ENCODE measurements at places on chromosomes 5 and 9. TPM values are rescaled to one million over a fixed set of nuclear protein-coding genes. Genes with fewer than 3 reads are reported as not detected.

- peaks cover 78% of the 10 kb centered on the region for H3K27me3 ChIP-seq
- no peak for DNase-seq
- no peak overlapping the region for H3K27ac ChIP-seq
- H3K4me1 ChIP-seq, result no peaks in the 10 kb centered on the region
These were observed 11.9 kb downstream of the GRIN1 start for GRCh38 chr9:137150617-137151457.

GRCh38 chr5:149730620-149731331 lies 666 bp downstream of the PPARGC1B start:
- H3K4me1 ChIP-seq, result peaks cover 62% of the 10 kb centered on the region
- no peaks in the 10 kb centered on the region for H3K27me3 ChIP-seq
- H3K27ac ChIP-seq, result peak overlapping the region; percentile 95

The FBLL1 gene
- total RNA-seq, result not detected

The RELL2 gene
- total RNA-seq, result 1.0 TPM

The RAI14 gene
- 6.7 TPM for total RNA-seq

All from left ventricle myocardium inferior (tissue), 1 donor.